ENCODE measurements at places on chromosomes 12 and 14. TPM values are rescaled to one million over a fixed set of nuclear protein-coding genes. Genes with fewer than 3 reads are reported as not detected.

GRCh38 chr12:49292729-49293055, 2.3 kb upstream of the PRPH start:
- 0 out of 2 replicates have a peak, but pooled peaks cover under 1% of the 10 kb centered on the region for H3K4me1 ChIP-seq
- H3K27ac ChIP-seq = no peak overlapping the region
- H3K27me3 ChIP-seq = no peaks in the 10 kb centered on the region
- DNase-seq = no peak
- no peak overlapping the region for H3K4me3 ChIP-seq

The IQSEC3 gene
- 0.19 TPM for total RNA-seq

GRCh38 chr12:113088971-113089756, 32.6 kb downstream of the DTX1 start:
- no peak for DNase-seq
- H3K27me3 ChIP-seq = no peaks in the 10 kb centered on the region
- H3K4me3 ChIP-seq = no peak overlapping the region
- no peaks in the 10 kb centered on the region for H3K4me1 ChIP-seq

DNA sequence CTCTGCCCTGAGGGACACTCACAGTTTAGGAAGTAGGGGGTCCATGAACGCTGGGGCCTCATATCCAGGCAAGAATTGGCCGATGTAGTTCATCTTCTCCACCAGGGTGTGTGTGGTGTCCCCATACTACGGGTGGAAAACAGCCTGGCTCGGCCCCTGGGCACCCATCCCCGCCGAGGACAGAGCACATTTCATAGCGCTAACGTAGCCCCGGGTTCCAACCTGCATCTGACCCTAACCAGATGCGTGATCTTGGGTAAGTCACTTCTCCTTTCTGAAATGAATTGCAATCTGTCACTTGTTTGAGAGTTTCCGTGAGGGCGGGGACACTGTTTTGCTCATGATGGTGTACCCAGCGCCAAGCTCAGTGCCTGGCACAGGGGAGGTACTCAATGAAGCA, 9.0 kb downstream of the HPD start:
- H3K36me3 ChIP-seq = no peaks in the 10 kb centered on the region
- no peak overlapping the region for H3K4me3 ChIP-seq
- no peaks in the 10 kb centered on the region for H3K4me1 ChIP-seq
- DNase-seq = no peak

- H3K4me3 ChIP-seq = no peak overlapping the region
- H3K27ac ChIP-seq = no peak overlapping the region
- no peak for DNase-seq
- peaks cover 11% of the 10 kb centered on the region for H3K4me1 ChIP-seq
- H3K27me3 ChIP-seq = no peaks in the 10 kb centered on the region
- H3K36me3 ChIP-seq = no peaks in the 10 kb centered on the region
Measured at GRCh38 chr14:63470962-63471793, 72.0 kb downstream of the PPP2R5E start.

DNA sequence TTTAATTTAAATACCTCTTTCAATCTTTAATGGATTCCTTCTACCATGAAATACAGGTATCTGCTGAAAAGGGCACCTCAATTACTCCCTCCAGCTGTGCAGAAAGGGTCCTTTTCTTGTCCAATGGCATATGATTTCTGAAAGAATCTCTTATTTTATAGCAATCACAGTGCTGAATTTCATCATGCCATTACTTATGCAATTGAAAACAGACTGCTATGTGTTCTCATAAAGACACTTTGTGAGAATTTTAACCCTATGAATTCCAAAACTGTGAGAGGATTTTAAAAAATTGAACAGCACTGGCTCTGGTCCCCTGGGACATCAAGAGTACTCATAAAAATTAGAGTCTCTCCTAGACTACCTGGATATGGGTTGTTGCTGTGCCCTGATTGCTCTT, 45.9 kb upstream of the CNOT2 start:
- no peaks in the 10 kb centered on the region for H3K27me3 ChIP-seq
- H3K36me3 ChIP-seq = no peaks in the 10 kb centered on the region
- no peak for DNase-seq
- no peaks in the 10 kb centered on the region for H3K4me1 ChIP-seq

GRCh38 chr14:68215629-68216028, 396.1 kb downstream of the RAD51B start:
- no peak overlapping the region for H3K4me3 ChIP-seq
- H3K27ac ChIP-seq = no peak overlapping the region
- no peaks in the 10 kb centered on the region for H3K4me1 ChIP-seq
- no peak for DNase-seq
- no peaks in the 10 kb centered on the region for H3K36me3 ChIP-seq
- no peaks in the 10 kb centered on the region for H3K27me3 ChIP-seq

The RNASE1 gene
- total RNA-seq = 1.5 TPM

The SART3 gene
- 79.2 TPM for total RNA-seq

The ABCD2 gene
- total RNA-seq = not detected

- DNase-seq = peak; percentile 86
- peak within 1 kb of the TSS; percentile 94 for H3K27ac ChIP-seq
- H3K4me1 ChIP-seq = peaks cover 76% of the 10 kb centered on the region
- no peaks in the 10 kb centered on the region for H3K27me3 ChIP-seq
- no peaks in the 10 kb centered on the region for H3K36me3 ChIP-seq
- H3K4me3 ChIP-seq = peak within 1 kb of the TSS; percentile 22
Measured at GRCh38 chr12:6375269-6376078, at the start of gene SCNN1A. Gene SCNN1A, minus strand, starts transcription at chr12:6375563. Its CDS starts 780 bp downstream, at chr12:6374783.

DNA sequence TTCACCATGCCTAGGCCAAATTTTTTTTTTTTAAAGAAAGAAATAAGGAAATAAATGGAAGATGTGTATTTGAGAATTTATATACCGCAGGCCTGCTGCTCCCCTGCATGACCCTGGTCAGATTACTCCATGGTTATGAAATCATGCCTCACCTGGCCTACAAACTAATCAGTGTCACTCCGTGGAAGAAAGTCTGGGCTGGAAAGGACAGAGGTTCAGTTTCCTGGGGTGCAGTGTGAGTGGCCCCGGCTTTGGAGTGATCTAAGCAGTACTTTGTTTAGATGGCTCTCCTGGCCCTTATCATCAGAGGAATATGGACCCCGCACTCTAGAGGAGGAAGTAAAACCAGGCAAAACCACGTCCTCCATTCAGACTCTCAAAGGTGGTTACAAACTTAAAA, 9.6 kb downstream of the APOBEC1 start:
- H3K4me3 ChIP-seq = no peak overlapping the region
- peak; percentile 7 for DNase-seq
- no peaks in the 10 kb centered on the region for H3K36me3 ChIP-seq
- no peak overlapping the region for H3K27ac ChIP-seq

GRCh38 chr12:104858611-104859543, 99.2 kb downstream of the SLC41A2 start:
- H3K4me1 ChIP-seq = no peaks in the 10 kb centered on the region
- no peaks in the 10 kb centered on the region for H3K36me3 ChIP-seq
- no peak overlapping the region for H3K4me3 ChIP-seq
- H3K27me3 ChIP-seq = no peaks in the 10 kb centered on the region
- H3K27ac ChIP-seq = no peak overlapping the region
- DNase-seq = no peak

DNA sequence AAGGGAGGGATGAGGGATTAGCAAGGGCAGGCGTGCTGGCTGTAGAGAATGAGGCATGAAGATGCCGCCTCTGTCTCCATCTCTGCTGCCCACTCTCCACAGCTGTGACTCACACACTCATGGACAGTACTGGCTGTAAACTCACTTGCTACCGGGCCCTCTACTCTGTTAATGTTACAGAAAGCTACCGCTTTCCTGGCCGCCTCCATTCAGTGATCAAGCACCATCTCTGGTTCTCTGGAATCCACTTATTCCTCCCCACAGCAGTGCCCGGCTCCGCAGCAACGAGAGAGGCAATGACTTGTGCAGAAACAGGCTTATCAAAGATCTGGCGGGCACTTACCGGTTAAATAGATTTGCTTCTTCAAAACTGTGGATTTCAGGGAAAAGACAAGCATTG, 34.8 kb downstream of the AMN start:
- H3K4me1 ChIP-seq = no peaks in the 10 kb centered on the region
- no peak for DNase-seq
- H3K36me3 ChIP-seq = peaks cover 5% of the 10 kb centered on the region
- H3K27ac ChIP-seq = no peak overlapping the region
- no peak overlapping the region for H3K4me3 ChIP-seq
- no peaks in the 10 kb centered on the region for H3K27me3 ChIP-seq

DNA sequence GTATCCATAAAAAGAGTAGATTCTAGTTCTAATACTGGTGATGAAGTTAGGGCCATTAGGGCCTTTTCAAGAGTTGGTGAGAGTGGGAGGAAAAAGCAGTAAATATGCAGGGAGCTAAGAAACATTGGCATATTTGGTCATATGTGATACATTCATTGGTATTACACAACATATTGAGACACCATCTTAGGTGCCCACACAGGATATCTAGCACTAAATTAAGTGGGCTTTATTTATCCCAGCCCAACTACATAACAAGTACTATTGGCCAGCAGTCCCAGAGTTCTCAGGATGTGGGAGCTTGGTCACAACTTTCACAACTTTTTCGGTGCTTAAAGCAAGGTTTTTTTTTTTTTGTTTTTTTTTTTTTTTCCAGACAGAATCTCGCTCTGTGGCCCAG, 2.0 kb upstream of the ING4 start:
- peaks cover 12% of the 10 kb centered on the region for H3K4me1 ChIP-seq
- H3K27me3 ChIP-seq = no peaks in the 10 kb centered on the region
- peak overlapping the region; percentile 83 for H3K27ac ChIP-seq
- peaks cover 4% of the 10 kb centered on the region for H3K36me3 ChIP-seq

The JPH4 gene
- total RNA-seq = not detected

The ASB2 gene
- total RNA-seq = not detected

- H3K4me1 ChIP-seq = no peaks in the 10 kb centered on the region
- H3K27me3 ChIP-seq = no peaks in the 10 kb centered on the region
- no peak overlapping the region for H3K27ac ChIP-seq
Measured at GRCh38 chr12:91591639-91591987, 409.0 kb upstream of the DCN start.

The GDF3 gene
- total RNA-seq = 0.41 TPM

DNA sequence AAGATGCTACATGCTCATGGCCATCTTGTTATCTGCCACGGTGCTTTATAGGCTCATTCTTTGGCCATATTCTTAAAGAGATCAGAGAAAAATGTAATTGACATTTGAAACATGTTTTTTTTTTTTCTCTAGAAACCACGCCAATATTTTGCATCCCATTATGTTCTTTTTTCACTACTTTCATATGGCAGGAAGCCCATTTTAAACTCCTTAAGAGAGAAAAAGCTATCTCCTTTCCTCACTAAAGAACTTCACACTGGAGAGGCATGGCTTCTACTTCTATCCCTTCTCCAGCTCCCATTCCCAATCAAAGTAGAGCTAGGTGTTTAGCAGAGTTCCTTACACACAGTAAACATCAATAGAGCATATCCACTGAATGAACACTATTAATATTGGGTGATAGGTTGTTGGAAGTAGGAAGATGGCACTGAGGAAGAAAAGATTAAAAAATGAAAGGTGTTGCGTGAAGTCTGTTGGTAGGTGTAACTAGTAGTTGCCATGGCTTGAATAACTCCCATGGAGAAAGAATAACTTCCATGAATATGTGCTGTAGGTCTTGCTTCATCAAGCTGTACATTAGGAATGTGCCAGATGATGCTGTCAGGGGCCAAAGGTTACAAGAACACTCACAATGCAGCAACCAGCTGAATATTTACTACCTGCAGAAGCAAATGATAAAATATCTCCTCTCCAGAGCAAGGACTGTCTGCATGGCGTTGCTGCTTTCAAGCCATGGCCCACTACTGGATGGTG, 178.8 kb downstream of the STXBP6 start:
- H3K36me3 ChIP-seq = no peaks in the 10 kb centered on the region
- DNase-seq = peak; percentile 60
- H3K4me1 ChIP-seq = peaks cover 13% of the 10 kb centered on the region
- H3K4me3 ChIP-seq = no peak overlapping the region

GRCh38 chr12:130747867-130748740, 32.0 kb upstream of the RIMBP2 start:
- no peaks in the 10 kb centered on the region for H3K36me3 ChIP-seq
- H3K4me1 ChIP-seq = no peaks in the 10 kb centered on the region
